Trophoblast cell (in vitro differentiated cells and primary cell): ENCODE measurements at places on chromosomes 3 and 15.

GRCh38 chr3:121894301-121894990, at the start of gene SLC15A2:
Gene SLC15A2, plus strand, starts transcription at chr3:121894401. Its CDS starts 76 bp downstream, at chr3:121894477.
- DNase-seq, result no peak

GRCh38 chr3:120429921-120430361, 20.9 kb downstream of the FSTL1 start:
- DNase-seq, result no peak

GRCh38 chr15:73748730-73749129, 4.4 kb downstream of the INSYN1 start:
- no peak for DNase-seq

GRCh38 chr15:44029940-44030568, 165.0 kb downstream of the FRMD5 start:
- no peak for DNase-seq

GRCh38 chr3:163735394-163735793, 1342.9 kb downstream of the SI start:
- DNase-seq, result no peak

- DNase-seq, result peak; percentile 25
These were observed 31.3 kb downstream of the MGA start for GRCh38 chr15:41691471-41691870.

DNA sequence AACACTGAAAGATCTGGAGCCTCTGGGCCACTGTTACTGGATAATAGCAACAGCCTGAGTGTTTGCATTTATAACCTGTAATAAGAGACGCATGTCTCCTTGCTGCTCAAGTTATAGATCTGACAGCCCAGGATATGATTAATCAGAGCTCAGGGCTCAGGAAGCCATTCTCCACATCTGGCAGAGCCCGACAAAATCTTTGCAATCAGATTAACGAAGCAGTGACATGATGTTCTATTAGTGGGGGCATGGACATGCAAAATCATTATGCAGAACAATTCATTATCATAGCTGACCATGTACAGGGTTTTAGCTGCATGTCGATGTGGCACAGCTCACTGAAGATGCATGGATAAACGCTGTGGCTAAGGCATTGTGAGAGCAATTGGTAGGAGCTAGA, 730.3 kb downstream of the ZNF385D start:
- no peak for DNase-seq

GRCh38 chr15:42042602-42043400, 22.0 kb upstream of the PLA2G4E start:
- DNase-seq, result peak; percentile 76

DNA sequence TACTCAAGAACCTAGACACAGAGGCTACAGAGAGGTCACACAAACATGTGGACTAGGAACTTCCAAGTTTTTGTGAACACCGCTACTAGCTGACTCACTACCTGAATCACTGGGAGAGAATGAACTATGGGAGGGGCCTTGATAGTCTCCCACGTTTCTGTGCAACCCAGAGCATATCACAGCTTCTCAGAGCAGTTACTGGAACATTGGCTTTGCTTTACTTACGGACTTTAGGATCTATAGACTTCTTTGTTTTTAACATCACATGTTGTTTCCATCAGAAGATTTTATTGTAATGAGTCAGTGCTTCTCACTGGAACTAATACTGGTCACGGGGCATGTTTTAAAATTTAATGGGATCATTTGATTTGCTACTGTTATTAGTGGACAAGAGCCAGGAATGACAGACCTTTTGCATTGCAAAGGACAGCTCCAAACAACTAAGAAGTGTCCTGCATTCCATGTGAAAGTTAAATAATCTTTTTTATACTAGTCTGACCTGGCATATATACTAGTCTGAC, 35.6 kb downstream of the RTP4 start:
- peak; percentile 5 for DNase-seq

DNA sequence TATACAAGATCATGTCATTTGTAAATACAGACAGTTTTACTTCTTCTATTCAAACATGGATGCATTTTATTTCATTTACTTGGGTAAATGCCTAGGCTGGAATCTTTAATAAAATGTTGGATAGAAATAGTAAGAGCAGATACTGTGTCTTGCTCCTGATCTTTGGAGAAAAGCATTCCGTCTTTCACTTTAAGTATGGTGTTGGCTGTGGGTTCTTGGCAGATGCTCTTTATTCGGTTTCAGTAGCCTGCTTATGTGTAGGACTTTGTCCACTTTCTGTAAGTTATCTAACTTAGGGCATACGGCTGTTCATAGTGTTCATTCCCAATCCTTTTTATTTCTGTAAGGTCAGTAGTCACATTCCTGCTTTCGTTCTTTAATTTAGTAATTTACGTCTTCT, 303.0 kb downstream of the ADAMTS17 start:
- no peak for DNase-seq

- peak; percentile 10 for DNase-seq
These were observed 177.5 kb downstream of the RORA start for GRCh38 chr15:61051569-61052031.

DNA sequence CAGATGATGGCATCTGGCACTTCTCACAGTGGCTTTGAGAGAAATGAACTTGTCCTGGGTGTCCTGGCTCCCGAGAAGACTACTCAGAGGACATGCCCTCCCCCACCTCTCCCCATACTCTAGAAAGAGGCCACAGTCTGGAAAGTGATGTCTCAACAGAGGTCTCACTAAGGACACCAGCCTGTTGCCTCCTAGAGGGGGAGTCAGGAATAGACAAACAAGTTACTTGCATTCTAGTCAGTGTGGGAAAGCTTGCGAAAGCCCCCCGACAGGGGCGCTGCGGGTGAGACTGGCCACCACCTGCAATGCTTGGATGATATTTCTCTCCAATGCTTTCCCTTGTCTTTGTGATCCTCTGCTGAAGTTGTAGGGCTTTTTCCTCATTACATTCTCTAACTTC, 17.2 kb downstream of the B4GALT4 start:
- peak; percentile 35 for DNase-seq
